Thoracic aorta (tissue), 2 donors: ENCODE measurements at places on chromosomes 16 and 17. TPM values are rescaled to one million over a fixed set of nuclear protein-coding genes. Genes with fewer than 3 reads are reported as not detected.
A peak's percentile ranks its signal among the peaks of the same experiment; 100 is the strongest.

- no peak for DNase-seq
- H3K36me3 ChIP-seq = no peaks in the 10 kb centered on the region
- no peaks in the 10 kb centered on the region for H3K4me1 ChIP-seq
- no peaks in the 10 kb centered on the region for H3K27me3 ChIP-seq
These were observed 232.5 kb upstream of the ZFHX3 start for GRCh38 chr16:73280388-73280787.

- peaks cover 54% of the 10 kb centered on the region for H3K36me3 ChIP-seq
- no peaks in the 10 kb centered on the region for H3K4me1 ChIP-seq
- H3K27ac ChIP-seq = no peak overlapping the region
- no peaks in the 10 kb centered on the region for H3K27me3 ChIP-seq
- no peak overlapping the region for H3K4me3 ChIP-seq
- no peak for DNase-seq
These were observed 19.9 kb downstream of the DCAKD start for GRCh38 chr17:45031231-45032173.

DNA sequence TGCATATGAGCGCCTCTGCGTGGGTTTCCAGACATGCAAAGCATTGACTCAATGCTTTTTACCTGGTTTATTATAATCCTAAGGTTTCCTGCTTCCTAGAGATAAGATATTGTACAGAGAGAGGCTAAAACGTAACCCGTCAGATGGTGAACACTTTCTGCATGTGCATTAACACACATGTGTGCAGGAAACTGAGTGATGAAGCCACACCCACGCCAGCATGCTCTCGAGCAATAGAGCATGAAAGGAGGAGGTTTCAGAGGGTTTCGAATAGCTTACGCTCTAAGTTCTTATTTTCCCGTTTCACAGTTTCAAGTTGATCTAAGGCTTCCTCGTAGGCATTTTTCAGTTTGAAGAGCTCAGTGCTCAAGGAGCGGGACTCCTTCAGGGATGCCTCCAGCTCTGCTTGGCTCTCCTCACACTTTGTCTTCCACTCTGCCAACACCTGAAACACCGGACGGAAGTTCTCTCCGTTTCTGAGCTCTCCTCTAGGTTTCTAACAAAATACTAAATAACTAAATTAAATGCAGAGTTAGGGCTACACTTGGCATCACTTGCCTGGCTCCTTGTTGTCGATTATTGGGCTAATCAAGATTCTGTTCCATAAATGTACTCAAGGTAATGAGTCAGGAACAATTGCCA, 23.2 kb downstream of the MYH3 start:
- H3K4me3 ChIP-seq = no peak overlapping the region
- peaks cover 7% of the 10 kb centered on the region for H3K36me3 ChIP-seq
- no peaks in the 10 kb centered on the region for H3K4me1 ChIP-seq
- no peak overlapping the region for H3K27ac ChIP-seq

GRCh38 chr16:84570739-84571403, 47.0 kb downstream of the COTL1 start:
- H3K36me3 ChIP-seq = no peaks in the 10 kb centered on the region
- no peak overlapping the region for H3K27ac ChIP-seq
- H3K27me3 ChIP-seq = no peaks in the 10 kb centered on the region

- H3K27ac ChIP-seq = peak overlapping the region; percentile 65
- DNase-seq = peak; percentile 51
- peaks cover 27% of the 10 kb centered on the region for H3K4me1 ChIP-seq
- H3K36me3 ChIP-seq = no peaks in the 10 kb centered on the region
- H3K4me3 ChIP-seq = peak overlapping the region; percentile 58
These were observed 50.9 kb downstream of the CDH11 start for GRCh38 chr16:65070831-65071432.

DNA sequence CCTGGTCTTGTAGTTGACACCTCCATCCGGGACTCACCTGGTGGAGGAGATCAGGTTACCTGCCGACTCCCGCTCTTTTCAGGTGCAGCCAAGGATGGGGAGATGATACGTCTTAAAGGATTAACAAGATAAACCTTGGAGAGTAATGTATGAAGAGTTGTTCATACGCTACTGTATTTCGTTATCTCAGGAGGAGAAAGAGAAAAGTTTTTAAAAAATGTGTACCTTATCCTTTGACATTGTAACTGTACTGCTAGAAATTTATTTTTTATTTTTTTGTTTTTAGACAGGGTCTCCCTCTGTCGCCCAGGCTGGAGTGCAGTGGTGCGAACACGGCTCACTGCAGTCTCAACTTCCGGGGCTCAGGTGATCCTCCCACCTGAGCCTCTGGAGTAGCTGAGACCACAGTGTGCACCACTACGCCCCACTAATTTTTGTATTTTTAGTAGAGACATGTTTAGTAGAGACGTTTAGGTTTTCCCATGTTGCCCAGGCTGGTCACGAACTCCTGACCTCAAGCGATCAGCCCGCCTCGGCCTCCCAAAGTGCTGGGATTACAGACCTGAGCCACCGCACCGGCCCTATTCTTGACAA, 764 bp upstream of the SMURF2 start:
- H3K27me3 ChIP-seq = no peaks in the 10 kb centered on the region
- H3K36me3 ChIP-seq = no peaks in the 10 kb centered on the region
- H3K4me3 ChIP-seq = peak overlapping the region; percentile 94
- peak overlapping the region; percentile 90 for H3K27ac ChIP-seq

- H3K4me3 ChIP-seq = no peak overlapping the region
- no peak for DNase-seq
- peaks cover 16% of the 10 kb centered on the region for H3K4me1 ChIP-seq
- H3K36me3 ChIP-seq = peaks cover 8% of the 10 kb centered on the region
- H3K27ac ChIP-seq = no peak overlapping the region
These were observed 2.6 kb upstream of the SYNGR3 start for GRCh38 chr16:1987198-1987597.

DNA sequence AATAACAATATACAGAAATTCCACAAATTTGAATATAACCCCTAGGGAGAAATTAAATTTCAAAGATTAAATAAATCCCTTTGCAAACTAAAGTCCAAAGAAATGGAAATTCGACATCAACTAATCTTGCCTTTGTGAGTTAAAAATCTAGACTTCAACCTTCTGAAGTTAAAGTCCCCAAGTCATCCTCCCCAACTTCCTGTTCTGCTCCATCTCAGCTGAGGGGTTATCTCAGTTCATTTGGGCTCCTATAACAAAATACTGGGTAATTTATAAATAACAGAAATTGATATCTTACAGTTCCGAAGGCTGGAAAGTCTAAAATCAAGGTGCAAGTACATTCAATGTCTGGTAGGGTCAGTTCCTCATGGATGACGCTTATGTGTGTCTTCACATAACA, 22.8 kb upstream of the KDM6B start:
- H3K4me1 ChIP-seq = no peaks in the 10 kb centered on the region
- no peak for DNase-seq
- no peaks in the 10 kb centered on the region for H3K36me3 ChIP-seq
- no peak overlapping the region for H3K27ac ChIP-seq

Gene SLC16A11
- total RNA-seq = not detected

Gene TSPAN10
- not detected for total RNA-seq

Gene TAT
- total RNA-seq = not detected

Gene NEUROD2
- not detected for total RNA-seq
